ENCODE measurements at places on chromosomes 7 and 10.

DNA sequence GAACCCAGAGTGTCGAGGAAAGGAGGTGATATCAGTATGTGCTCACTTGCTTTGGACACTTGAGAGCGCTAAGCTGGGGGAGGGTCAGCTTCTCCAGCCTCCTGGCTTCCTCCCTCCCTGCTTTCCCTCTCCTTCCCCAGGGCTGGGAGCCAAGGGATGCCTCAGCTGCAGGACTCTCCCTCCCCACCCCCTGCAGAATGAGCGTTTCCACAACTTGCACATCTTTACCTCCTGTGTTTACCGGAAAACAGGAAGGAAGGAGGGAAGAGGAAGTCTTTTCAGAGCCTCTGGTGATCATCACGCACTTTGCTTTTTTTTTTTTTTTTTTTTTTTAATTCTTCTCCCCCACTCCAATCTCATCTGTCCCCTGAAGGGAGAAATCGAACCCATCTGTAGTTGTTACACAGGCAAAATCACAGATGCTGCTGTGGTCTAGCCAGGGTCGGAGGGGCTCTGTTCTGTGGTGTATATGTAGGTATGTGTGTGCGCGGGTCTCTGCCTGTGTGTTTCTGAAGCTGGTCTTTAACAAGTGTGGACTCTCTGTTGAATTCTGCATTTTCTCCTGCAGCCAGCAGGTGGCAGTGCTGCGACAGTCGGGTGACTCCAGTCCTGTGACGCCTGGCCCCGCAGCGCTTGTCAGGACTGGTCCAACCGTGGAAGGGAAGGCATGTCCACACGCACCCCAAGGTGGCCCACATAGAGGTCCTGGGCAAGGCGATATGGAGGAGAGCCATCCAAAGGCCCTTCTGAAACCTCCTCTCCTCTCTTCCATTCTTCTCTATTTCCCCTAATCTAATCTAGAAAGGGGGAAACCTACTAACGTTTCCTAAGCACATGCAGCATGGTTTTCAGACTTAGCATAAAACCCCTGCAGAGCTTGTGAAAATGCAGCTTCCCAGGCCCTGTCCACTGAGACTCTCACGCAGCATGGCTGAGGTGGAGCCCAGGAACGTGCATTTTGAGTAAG is 257.6 kb downstream of the PLXNA4 start:
- peak; percentile 67 for DNase-seq

DNA sequence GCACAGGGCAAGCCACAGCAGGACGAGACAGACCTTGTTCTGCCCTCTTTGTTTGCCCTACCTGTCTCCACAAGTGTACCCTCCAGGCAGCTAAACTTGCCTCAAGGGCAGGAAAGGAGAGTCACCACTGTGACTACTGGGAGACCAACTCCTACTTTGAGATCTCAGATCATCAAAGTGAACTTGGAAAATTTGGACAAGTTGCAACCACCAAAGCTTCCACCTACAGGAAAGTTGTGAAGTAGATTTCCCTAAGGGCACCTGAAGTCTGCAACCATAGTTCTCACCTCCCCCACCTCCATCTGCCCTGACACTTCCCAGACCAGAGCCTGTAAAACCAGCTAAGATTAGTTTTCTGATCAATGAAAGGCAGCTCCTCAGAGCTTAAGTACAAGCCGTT is 2.5 kb upstream of the WDR91 start:
- no peak for DNase-seq

DNA sequence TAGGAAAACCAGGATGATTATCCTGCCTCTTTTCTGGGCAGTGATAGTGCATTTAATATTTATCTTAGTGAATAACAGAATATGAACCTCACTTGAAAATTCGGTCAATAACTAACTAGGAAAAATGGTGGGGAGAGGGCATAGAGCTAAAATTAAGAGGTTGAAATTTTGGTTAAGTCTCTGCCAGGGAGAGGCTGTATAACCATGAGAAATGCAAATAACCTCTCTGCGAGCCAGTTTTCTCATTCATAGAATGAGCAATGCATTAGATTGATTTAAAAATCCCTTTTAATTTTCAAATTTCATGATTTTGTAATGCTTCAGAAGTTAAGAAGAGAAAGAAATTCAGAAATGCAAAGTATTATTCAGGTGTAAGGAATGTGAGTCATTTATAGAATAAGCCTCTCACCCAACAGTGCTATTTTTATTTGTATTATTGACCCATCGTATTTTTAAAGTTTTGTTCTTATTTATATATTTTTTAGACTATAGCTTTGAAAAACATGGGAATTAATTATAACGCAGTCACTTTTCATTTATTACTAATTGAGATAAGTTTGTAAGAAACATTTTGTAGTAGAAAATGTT is 104.7 kb downstream of the PHF14 start:
- DNase-seq: no peak

- no peak for DNase-seq
These were observed 348.9 kb upstream of the NPSR1 start for GRCh38 chr7:34309116-34309515.
